ENCODE measurements at places on chromosomes 3 and 15. TPM values are rescaled to one million over a fixed set of nuclear protein-coding genes. Genes with fewer than 3 reads are reported as not detected.

SHC4 gene
- total RNA-seq, result 0.49 TPM

RTF1 gene
- total RNA-seq, result 30.2 TPM

NOP10 gene
- 168 TPM for total RNA-seq

TMIE gene
- total RNA-seq, result 0.26 TPM

SEMA3G gene
- not detected for total RNA-seq

DNA sequence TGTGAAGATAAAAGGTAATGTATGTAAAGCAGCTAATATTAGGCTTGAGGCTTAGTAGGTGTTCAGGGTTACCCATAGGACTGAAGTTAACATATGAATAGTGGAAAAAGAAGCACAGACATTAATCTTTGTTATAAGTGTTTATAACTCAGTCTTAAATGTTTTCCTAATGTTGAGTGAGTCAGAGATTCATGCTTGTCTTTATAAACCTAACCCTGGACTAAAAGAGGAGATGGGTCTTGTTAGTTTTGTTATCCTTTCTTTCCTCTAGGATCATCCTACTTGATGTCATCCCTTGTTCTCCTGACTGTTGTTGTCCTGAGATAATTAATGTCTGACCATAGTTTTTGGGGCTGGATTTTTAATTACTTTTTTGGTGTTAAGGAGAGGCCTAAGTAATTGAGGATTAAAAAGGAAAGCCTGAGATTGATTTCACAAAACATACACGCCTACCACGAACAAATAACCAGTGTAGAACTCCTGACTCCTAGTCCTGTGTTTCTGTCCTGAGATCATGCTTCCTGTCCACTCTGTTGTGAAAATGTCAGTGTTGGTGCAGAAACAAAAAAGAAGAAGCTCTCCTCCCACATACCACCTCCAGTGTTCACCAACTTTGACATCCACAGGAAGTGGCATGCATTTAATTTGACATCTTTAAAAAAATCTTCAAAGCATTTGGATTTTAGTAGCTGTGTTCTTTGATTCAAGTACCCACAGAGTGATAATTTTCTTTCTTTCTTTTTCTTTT lies 8.4 kb downstream of the MITF start:
- DNase-seq, result no peak

GRCh38 chr3:151568184-151568583 lies 107.3 kb upstream of the IGSF10 start:
- DNase-seq, result no peak

DNA sequence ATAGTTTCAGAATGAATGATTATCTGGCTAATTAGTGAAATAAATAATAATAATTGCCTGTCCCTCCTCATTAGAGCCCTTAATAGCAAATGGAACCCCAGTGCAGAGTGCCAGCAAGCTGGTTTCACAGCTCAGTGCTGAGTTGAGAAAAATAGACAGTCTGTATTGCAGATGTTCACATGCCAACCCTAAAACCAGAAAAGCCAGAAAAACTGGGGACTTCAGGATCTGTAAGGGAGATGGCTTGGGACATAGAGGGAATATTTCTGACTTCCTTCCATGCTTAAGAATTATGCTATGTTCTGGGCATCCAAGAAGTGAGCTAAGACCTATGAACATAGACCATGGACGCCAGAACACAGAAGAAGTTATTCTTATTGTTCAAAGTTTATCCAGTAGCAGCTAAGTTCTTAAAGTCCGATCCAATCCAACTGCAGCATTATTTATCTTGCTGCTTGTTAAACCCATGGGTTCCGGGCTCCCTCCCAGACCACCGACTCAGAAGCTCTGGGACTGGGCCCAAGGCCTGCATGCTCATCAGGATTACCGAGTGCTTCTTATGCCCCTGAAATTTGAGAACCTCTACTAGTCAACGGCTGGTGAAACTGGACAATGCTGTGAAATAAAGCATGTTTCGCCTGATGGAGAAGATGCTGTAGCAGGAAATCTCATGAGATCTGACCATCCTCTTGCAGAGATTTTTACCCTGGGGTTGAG lies 158.3 kb downstream of the FOXB1 start:
- DNase-seq, result no peak

DNA sequence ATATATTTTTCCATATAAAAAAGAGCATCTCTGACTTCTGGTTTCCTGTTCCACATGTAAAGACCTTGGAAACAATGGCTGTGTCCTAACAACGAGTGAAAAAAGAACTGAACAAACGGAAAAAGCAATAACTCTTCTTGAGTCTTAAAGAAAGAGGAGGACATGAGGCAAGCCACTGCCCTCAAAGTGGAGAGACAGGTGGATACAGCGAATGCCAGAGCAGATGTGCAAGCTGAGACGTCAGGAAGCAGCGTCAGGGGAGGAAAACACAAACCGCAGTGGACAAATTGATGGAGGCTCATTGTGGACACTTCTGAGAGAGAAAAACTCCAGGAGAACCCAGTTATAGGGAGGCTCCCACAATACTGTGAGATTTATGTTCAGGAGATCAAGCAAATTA lies 208.0 kb upstream of the MME start:
- DNase-seq, result no peak

DNA sequence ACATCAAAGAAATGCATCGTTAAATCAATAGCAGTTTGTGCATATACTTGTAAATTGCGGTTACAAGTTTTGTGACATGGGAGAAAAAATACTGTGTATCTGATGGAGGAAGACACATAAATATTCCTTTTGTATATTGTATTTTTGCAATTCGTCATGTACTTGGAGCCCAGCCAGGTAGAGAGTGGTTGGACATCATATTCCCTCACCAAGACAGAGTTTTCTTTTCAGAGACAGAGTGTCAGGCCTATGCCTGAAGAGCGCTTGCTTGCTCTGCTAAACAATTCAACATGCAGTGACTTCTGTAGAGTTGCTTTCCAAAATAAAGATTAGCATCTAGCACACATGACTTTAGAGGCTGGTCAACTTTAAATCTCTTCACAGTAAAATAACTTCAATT lies 24.8 kb upstream of the MEIS2 start:
- DNase-seq, result peak; percentile 11

DNA sequence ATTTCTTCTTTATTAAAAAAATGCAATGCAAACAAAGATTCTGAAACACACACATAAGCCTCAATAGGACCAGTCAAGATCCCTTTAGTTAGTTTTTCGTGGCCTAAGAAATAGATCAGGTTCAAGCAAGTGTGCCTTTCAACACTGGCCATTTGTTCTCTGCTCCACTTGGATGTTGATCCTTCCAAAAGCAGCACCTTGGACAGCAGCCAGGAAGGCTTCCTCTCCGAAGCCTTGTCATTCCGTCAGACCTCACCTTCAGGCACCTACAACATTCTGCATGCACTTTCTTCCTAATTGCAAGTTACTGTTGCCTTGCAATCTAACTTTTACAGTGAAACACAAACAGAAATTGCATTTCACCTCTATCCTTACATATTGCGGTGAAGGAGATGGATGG lies 155.9 kb upstream of the FEZF2 start:
- DNase-seq, result peak; percentile 71

- no peak for DNase-seq
Observed at GRCh38 chr3:14474363-14475081, 65.6 kb downstream of the GRIP2 start.

All from MCF 10A (cell line).